ENCODE measurements at places on chromosomes 11 and 22. TPM values are rescaled to one million over a fixed set of nuclear protein-coding genes. Genes with fewer than 3 reads are reported as not detected.
A peak's percentile ranks its signal among the peaks of the same experiment; 100 is the strongest.

GRCh38 chr11:121589946-121590537 lies 137.3 kb upstream of the SORL1-AS1 start:
- DNase-seq, result no peak

DNA sequence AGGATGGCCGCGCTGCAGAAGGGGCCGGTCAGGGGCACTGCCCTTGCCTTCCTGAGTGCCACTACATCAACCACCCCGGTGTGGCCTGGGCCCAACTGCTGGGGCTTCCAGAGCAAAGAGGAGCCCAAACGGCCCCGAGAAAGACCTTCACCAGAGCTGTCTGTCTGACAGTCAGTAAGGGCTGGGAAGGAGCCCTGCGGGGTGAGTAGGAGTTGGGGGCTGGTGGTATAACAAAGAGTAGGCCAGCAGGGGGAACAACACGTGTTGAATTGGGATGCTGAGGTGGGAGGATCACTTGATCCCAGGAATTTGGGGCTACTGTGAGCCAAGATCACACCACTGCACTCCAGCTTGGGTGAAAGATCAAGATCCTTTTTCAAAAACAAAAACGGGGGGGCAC lies 3.9 kb downstream of the GSTT4 start:
- DNase-seq, result no peak

GRCh38 chr22:21686634-21687393 lies 21.0 kb downstream of the PPIL2 start:
- DNase-seq, result no peak

DNA sequence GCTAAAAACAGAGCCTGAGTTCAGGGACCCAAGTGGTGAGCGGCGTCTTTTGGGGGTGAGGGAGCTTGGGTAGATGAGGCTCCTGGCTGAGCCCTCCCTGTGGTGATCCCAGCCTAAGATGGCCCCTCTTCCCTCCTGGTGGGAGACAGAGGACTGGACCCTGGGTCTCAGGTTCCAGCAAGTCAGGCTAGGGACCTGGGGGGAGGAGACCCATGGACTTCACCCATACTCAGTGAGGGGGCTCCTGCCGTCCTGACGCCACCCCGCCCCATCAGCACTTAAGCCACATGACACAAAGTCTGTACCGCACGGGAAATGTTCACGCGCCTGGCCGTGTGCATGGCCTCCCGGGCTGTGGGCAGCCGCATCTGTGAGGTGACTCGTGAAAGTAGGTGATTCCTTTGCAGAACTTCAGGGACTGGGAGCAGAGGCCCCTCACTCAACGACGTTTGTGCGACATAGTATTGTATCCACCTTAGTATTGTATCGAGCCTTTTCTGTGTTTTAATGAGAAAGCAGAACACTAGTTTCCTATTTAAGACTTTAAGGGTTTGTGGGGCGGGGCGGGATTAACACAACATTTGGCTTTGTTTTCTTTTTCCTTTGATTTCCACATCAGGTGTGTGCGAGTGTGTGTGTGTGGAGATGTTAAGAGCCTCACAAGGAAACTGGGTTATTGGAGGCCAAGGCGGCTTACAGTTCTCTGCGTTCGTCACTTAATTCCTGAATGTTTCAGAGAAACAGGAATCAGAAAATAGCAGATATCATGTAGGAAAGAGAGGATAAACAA lies 18.4 kb upstream of the TMEM191C start:
- DNase-seq, result peak; percentile 46

GRCh38 chr22:32696089-32696488 lies 105.4 kb upstream of the TIMP3 start:
- no peak for DNase-seq

DNA sequence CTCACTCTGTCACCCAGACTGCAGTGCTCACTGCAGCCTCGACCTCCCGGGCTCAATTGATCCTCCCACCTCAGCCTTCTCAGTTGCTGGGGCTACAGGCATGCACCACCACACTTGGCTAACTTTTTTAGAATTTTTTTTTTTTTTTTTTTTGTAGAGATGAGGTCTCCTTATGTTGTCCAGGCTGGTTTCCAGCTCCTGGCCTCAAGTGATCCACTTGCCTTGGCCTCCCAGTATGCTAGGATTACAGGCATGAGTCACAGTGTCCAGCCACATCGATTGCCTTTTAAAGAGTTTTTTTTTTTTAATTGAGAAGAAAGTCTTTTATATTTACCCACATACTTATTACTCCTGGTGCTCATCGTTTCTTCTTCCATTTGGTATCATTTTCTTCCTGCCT lies 30.0 kb downstream of the PARVG start:
- no peak for DNase-seq

DNA sequence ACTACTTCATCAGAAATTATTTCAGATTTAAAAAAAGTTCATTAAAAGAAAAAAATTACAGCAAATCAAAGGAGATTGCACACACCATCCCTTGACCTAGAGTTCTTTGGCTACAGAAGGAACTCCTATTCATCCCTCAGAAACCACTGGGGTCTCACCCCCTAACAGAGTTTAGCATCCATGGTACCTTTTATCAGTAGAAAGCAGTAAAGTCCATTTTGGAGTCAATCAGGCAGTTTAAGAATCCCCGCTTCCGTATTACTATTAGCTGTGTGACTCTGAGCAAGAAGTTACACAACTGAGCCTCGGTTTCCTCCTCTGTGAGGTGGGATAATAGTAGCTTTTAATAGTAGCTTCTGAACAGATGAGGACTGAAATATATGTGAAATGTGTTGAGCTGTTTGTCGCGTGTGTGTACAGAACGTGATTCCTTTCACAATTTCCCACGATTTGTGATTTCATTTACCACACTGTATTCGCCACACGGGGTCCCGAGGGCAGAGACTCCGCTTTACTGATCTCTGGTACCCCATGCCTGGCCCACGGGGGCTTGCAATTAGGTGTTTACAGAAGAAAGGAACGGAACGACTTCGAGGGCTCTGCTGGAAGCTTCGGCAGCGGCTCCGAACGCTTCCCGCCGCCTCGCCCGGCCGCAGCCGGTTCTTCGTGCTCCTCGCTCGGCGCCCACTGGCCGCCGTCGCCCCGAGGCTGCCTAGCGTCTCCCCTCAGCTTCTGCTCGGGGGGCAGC lies 72.5 kb upstream of the ZBED5 start:
- no peak for DNase-seq

DNA sequence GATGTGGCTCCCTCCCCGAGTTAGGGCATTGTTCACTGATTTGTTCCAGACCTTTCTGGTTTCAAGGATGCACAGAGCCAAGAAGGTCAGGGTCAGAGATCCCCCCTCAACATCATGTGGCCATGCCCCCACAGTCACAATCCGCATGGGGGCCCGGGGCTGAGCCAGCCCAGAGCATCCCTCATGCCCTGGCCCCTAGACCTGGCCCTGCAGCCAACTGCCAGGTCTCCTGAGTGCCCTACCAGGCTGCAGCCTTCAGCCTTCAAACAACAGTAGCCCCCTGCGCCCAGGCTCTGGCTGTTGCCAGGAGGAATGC lies 142.4 kb downstream of the CRYBB2 start:
- DNase-seq, result no peak

- no peak for DNase-seq
These were observed 334.0 kb downstream of the BUD13 start for GRCh38 chr11:116438651-116439360.

- no peak for DNase-seq
These were observed 20.7 kb upstream of the ARFGAP3 start for GRCh38 chr22:42877597-42878340.

Gene GLB1L2
- 16.9 TPM for total RNA-seq

GRCh38 chr11:111982019-111982464 lies 43.2 kb upstream of the DLAT start:
- DNase-seq, result no peak

GRCh38 chr11:105357764-105358163 lies 218.2 kb upstream of the CARD18 start:
- DNase-seq, result no peak

Gene APOA4
- total RNA-seq, result not detected

DNA sequence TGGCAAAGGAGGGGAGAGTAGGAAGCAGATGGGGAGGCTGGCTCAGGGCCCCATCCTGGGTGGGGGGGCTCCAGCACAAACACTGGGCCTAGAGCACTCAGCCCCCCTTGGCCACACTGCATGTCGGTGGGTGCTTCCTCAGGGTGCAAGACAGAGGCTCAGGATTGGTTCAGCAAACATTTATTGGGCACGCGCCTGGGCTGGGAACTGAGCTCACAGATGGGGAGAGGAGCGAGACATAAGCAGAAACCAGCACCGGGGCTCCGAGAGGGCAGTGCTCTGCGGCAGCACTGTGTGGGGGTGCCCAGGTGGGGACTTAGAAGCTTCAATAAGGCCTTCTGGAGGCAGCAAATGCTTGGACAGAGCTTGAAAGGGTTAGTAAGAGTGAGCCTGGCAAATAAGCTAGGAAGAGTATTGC lies 12.1 kb upstream of the EHD1 start:
- DNase-seq, result no peak

Gene MS4A7
- 2.8 TPM for total RNA-seq

Gene CD3G
- not detected for total RNA-seq

DNA sequence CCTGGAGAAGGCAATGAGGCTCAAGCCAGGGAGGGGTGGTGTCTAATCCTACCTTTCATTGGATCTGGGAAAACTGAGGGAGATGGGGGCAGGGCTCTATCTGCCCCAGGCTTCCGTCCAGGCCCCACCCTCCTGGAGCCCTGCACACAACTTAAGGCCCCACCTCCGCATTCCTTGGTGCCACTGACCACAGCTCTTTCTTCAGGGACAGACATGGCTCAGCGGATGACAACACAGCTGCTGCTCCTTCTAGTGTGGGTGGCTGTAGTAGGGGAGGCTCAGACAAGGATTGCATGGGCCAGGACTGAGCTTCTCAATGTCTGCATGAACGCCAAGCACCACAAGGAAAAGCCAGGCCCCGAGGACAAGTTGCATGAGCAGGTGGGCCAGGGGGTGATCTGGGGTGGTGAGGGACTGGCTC lies at the start of gene FOLR1:
FOLR1 (plus strand) TSS at position 180 of the 421 bp plus-strand sequence; CDS start at position 214, 34 bp downstream.
- no peak for DNase-seq

GRCh38 chr22:24925586-24926427 lies 20.7 kb downstream of the LHFPL7 start:
- no peak for DNase-seq

Gene BIK
- total RNA-seq, result 11.3 TPM

DNA sequence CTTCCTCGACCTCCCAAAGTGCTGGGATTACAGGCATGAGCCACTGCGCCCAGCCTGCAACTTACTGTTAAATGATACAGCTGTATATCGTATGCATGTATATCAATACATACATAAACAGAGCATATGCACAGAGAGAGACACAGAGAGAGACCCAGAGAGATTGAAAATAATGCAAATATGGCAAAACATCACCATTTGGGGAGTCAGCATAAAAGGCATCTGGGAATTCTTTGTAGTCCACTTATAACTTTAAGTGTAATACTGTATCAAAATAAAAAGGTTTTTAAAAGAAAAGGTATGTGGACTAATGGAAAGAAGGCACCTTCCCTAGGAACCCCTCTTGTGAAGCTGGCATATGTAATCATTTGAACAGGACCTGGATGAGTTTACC lies 21.8 kb downstream of the ALX4 start:
- DNase-seq, result no peak

Gene KCNK4
- total RNA-seq, result not detected

Gene PRRG4
- 17.5 TPM for total RNA-seq

Gene ANKRD13D
- total RNA-seq, result 90.5 TPM

- no peak for DNase-seq
These were observed 44.9 kb downstream of the ADM start for GRCh38 chr11:10349806-10350205.

- no peak for DNase-seq
These were observed 11.8 kb downstream of the PCF11 start for GRCh38 chr11:83168756-83169155.

Gene APOL4
- 7.9 TPM for total RNA-seq

DNA sequence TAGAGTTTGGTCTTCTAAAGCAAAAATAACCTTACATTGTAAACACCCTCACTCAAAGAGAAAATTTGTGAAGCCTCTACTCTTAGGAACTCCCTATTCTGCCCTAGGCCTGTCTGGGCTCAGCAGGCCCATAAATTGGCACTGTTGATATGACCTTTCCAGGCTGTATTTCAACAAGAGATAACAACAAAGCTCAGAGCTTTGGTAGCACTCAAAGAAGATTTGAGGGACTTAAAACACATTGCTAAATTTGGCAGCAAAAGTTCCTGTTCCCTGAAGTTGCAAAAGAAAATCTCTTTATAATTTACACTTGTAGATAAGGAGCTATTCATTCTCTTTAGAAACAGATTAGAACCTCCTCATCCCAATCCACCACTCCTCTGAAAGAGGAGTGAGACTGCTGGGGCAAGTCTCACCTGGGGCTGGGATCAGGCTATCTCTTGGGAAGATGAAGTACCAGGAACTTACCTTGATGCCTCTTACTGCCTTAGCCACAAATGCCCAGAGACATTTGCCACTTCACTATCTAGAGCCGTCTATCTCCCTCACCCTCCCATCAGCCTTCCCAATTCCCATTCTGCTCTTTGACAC lies 110.4 kb upstream of the AKIP1 start:
- peak; percentile 18 for DNase-seq

GRCh38 chr11:1523779-1524178 lies 37.2 kb upstream of the MOB2 start:
- no peak for DNase-seq

- DNase-seq, result no peak
These were observed 532.1 kb downstream of the BUD13 start for GRCh38 chr11:116240710-116241109.

- no peak for DNase-seq
These were observed 145.0 kb upstream of the ARHGAP20 start for GRCh38 chr11:110856996-110857812.

- no peak for DNase-seq
These were observed 1.1 kb downstream of the KCNQ1 start for GRCh38 chr11:2445746-2446551.

Gene KRTAP5-2
- total RNA-seq, result 4.6 TPM

DNA sequence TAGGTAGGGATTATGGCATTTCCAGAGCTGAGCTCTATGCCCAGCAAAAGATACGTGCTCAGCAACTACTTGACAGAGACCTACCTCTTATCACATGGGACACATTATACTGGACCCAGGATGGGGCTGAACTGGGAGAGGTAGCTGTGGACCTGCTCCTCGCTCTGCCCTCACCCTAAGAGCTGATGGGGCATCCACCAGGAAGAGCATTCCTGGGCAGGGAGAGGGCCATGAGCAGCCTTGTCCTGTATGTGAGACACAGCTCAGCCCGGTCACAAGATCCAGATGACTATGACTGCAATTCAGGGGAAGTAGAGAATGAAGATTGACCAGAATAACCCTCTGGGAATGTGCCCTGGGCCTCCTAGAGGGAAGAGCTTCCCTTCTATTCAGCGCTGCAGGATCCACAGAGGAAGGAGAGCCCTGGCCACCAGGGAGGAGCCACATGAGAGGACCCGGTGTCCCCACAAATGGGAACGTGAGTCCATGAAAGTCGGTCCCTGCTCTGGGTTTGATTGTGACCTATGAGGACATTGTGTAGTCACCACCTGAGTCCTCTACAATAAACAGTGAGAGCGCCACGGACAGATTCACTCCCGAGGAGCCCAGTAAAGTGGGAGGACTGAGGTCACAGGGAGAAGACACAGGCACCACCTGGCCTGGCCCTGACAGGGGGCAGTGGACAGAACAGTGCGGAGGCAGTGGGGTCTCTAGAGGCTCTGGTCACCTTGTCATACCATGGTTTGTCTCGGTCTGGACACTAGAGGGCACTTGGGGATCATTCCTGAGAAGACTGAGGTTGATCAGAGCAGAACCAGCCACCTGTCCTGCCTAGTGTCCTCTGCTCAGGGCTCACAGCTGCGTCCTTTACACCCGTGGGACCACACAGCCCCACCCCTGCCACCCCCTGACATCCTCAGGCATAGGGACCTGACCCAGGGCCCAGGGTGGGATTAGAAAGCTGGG lies 99.5 kb downstream of the ZNF280B start:
- no peak for DNase-seq
